ENCODE measurements at places on chromosomes 1 and 21.

- DNase-seq: no peak
These were observed 250.2 kb downstream of the KIF26B start for GRCh38 chr1:245404952-245405351.

GRCh38 chr1:202323731-202324130 lies 18.0 kb downstream of the UBE2T start:
- DNase-seq: no peak

DNA sequence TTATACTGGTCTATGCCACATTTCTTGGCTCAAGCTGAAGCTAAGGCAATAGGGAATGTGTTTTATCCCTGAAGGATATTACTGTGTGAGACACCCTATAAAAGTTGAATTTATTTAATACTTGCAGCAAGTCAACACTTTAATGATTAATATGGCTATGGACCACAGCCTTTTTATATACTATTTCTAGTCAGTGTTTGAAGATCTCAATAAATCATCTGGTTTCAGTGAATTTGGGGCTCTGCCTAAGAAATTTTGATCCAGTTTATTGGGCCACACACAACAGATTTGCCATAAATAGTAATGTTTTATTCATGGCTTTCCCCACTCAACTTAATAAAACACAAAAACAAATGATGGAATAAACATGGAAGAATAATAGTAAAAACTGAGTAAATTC lies 698.3 kb downstream of the ADGRL2 start:
- no peak for DNase-seq

DNA sequence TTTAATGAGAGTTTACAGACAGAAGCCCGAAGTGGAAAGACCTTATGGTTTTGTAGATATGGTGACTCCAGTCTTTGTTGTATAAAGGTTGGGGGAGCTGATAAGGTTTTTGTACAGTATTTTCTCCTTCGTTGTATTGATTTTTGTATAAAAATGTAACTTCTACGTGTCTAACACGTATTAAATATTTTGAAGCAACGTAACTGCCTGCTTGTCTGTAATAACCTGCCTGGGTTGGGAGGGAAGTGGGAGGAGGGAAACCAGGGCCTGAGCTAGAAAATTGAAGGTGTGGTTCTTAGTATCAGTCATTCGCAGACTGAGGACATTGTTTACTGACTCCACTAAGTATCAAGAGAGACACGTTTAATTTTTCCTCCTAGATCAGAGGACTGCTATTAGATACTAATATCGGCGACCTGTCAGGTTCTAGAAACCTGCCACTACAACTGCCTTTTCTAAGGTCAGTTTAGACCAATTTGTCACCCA lies 2.2 kb downstream of the IER5 start:
- no peak for DNase-seq

DNA sequence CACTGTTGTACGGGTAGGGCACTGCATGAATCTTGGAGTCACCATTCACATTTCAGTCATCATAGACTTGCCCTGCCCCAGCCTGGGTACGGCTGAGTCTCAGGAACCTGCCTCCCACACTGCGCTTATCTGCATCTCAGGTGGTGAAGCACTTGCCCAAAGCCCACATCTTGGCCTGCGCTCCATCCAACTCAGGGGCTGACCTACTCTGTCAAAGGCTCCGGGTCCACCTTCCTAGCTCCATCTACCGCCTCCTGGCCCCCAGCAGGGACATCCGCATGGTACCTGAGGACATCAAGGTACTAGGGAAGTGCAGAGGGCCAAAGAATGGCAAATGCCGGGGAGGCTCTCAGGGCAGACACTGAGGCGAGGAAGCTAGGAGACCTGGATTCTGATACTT lies 11.7 kb downstream of the RHOC start:
- DNase-seq: no peak

GRCh38 chr1:34398916-34399275 lies 222.2 kb downstream of the C1orf94 start:
- no peak for DNase-seq

GRCh38 chr1:117817629-117818028 lies 111.8 kb downstream of the GDAP2 start:
- DNase-seq: no peak

GRCh38 chr21:28827422-28827821 lies 165.3 kb downstream of the LTN1 start:
- no peak for DNase-seq

- peak; percentile 18 for DNase-seq
These were observed 76.8 kb downstream of the CD46 start for GRCh38 chr1:207828485-207829158.

DNA sequence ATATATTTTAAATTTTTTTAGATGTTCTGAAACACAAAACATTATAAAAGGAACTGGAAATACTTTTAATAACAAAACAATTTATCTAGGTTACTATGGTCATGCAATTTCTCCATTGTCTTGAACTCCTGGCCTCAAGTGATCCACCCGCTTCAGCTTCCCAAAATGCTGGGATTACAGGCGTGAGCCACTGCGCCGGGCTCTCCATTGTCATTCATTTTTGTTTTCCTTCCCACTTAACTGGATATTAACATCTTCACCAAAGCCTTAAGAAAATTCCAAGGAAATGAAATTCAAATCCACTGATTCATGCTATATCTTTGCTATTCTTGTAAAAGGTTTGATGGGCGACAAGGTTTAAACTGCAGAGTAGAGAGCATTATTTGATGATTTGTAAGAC lies 279.5 kb upstream of the PKN2 start:
- no peak for DNase-seq

DNA sequence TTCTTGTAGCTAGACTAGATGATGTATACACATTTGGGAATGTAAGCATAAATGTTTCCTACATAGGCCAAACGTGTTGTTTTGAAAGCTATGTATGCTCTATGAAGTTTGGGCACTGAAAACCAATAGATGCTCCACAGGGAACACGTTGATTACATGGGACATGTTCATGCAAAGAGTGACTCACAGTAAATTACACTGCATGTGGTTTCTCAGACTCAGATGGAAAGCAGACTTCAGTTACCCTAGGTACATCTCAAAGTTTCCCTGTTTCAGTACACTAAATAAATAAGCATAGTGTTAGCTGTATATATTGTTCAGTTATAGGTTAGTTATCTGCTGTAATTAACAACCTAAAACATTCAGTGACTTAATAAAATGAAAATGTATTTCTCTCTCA lies 301.9 kb upstream of the RUNX1 start:
- no peak for DNase-seq

DNA sequence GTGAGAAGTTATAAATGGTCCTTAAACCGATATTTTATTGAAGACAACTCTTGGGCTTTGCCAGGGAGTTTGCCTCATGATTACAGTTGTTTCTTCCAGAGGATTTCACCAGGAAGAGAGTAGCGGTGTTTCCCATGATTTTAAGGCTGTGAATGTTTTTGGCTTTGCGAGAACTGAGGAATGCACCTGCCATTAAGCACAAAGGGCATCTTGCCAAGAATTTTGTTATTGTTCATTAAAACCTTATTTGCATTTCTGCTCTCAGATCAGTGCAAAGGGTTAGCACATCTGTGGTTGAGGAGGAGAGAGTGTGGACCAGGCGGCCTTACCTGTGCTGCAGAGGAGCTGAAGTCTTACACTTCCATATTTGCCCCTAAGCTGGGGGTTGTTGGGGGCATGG lies 13.8 kb downstream of the CNIH3 start:
- no peak for DNase-seq

- no peak for DNase-seq
These were observed 158.7 kb upstream of the IRF2BP2 start for GRCh38 chr1:234768569-234769283.

- DNase-seq: no peak
These were observed 35.7 kb downstream of the NEK2 start for GRCh38 chr1:211639475-211640300.

- no peak for DNase-seq
These were observed 106.6 kb upstream of the ZBTB40 start for GRCh38 chr1:22344851-22345560.

DNA sequence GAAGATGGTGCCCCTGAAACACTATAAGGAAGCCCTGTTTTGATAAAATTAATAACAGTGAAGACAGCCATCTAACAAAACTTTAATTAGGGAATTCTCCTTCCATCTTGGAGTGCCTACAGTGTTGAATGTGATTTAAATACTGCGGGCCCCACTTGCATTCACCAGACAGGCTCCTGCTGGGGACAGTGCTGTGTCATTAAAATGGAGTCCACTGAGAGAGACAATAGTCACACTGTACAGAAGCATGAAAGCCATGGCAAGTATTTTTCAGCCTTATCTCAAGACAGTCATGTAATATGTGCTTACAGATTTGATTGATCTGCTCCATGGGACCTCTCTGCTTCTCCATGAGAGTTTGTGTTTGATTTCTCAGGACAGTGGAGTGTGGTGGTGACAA lies 29.7 kb upstream of the ZBTB18 start:
- DNase-seq: no peak

DNA sequence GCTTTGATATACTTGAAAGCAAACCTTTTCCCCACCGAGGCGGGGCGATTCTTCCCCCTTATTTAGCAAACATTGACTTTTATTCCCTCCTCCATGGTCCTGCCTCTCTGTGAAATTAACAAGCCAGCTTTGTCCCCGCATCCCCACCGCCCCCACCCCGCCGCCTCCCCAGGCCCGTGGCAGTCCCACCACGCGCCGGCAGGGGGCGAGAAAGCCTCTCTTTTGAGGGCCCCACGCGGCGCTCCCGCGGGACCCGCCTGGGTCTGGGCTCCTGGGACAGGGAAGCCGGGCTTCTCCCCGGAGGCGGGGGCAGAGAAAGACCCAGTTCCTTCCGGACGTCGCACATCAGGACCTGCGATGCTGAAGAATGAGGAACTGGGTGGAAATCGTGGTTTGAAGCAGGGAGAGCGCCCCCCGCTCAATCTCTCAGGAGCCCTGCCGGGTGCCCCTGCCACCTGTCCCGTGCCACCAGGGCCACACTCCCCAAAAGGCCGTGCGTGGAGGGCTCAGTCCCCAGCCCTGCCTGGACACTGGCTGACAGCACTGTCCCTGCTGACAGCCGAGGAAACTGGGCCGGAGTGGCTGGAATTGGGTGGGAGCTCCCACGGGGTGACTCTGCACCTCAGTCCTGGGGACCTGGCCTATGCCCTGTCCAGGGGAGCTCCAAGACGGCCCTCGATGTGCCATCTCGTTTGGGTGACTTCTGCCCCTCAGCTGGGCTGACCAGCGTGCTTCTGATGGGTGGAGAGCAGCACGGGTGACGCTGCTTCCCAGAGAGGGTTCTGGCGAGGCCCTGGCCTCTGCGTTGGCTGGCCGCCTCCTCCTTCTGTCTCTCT lies 8.6 kb upstream of the ACTRT2 start:
- DNase-seq: peak; percentile 18

- DNase-seq: no peak
These were observed 42.8 kb downstream of the ARHGEF10L start for GRCh38 chr1:17582124-17582774.

DNA sequence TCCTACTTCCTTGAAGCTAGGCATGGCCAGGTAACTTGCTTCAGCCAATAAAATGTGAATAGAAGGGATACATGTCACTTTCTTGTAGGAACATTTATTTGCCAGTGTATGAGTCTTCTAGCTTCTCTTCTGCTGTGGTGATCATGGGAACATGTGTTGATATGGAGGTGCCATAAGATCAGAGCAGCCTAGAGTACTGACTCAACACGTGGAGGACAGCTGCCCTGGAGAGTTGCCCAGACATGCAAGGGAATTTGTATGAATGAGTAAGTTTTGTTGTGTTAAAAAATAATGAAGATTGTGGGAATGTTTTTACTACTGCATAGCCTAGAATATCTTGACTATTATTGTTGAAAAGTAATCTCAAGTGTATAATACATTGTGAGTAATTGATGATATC lies 502.3 kb downstream of the NUF2 start:
- DNase-seq: no peak

- no peak for DNase-seq
These were observed 562.8 kb downstream of the KIF26B start for GRCh38 chr1:245717611-245718010.

- DNase-seq: no peak
These were observed 25.5 kb downstream of the GRIK1 start for GRCh38 chr21:29914326-29914725.

DNA sequence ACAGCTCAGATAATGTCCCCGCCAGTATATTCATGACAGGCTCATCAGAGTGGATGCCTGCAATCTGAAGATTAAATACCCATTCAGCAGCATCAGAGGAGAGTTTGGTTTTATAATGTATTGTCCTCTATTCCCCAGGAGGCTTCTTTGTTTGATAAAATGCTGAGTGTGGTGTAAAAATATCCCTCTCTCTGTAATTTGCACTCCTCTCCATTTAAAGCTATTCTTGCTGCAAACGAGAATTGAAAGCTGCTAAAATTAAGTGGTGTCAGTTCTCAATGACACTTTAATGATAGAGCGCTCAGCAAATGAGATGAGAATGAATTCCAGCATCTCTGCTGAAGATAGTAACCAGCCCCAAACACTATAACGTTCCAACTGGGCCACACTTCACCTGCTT lies 205.7 kb upstream of the RRP15 start:
- no peak for DNase-seq

DNA sequence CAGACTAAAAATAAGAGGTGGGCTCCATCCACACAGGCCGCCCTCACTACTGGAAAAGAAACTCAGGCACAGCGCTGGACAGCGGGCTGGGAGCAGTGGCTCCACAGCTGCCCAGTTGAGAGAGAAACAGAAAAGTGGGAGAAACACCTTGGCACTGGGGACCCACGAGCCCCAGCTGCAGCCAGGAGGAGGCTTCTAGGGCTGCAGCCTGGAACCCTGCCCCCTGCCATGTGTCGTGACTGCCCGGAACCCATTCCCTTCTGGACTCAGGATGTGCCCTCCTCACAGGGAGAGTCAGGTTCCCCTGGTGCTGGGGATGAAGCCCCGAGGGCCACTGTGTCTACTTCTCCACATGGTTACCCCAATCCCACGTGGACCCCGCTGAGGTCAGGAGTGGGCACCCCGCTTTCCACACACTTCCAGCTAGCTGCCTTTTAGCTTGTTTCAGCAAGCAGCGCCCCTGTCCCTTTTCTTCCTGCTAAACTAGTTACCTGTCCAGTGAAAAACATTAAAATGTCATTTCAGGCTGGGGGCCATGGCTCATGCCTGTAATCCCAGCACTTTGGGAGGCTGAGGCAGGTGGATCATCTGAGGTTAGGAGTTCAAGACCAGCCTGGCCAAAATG lies 35.9 kb downstream of the PARP1 start:
- DNase-seq: no peak

- peak; percentile 44 for DNase-seq
These were observed 30.9 kb downstream of the SKI start for GRCh38 chr1:2258996-2259395.

DNA sequence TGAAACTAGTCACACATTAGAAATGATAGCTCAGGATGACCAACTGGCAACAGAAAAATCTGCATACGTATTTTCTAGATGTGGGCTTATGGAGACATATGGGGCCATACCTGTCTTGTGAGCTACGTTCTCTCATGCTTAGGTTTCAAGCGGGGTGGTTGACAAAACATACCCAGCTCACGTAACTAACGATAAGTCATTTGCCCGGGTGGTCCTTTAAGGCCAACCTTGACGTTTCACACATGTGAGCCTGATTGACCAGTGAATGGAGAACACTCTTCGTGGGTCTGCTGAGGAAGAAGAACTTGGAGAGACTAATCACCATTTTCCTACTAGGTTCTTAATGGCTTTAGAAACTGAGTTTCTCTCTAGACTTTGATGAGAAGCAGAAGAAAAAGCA lies 13.5 kb upstream of the RCSD1 start:
- DNase-seq: no peak

Measured in activated T-helper 1 cell treated with anti-CD3 and anti-CD28 coated beads, Interleukin-2, amount 50 U/mL, for 16 hours (primary cell).